ENCODE measurements at places on chromosomes 12 and 14. TPM values are rescaled to one million over a fixed set of nuclear protein-coding genes. Genes with fewer than 3 reads are reported as not detected.

ADSS1 gene
- total RNA-seq: 25.3 TPM

GRCh38 chr12:7107636-7108002 is 1.4 kb downstream of the C1RL start:
- no peak for DNase-seq
- H3K4me1 ChIP-seq: no peaks in the 10 kb centered on the region
- no peaks in the 10 kb centered on the region for H3K27me3 ChIP-seq
- H3K4me3 ChIP-seq: peak overlapping the region; percentile 58
- peaks cover 15% of the 10 kb centered on the region for H3K36me3 ChIP-seq

AQP5 gene
- total RNA-seq: not detected

GRCh38 chr12:75526655-75527511 is 15.5 kb upstream of the KRR1 start:
- peak; percentile 55 for DNase-seq
- H3K27me3 ChIP-seq: no peaks in the 10 kb centered on the region
- no peak overlapping the region for H3K4me3 ChIP-seq
- no peak overlapping the region for H3K27ac ChIP-seq
- H3K4me1 ChIP-seq: no peaks in the 10 kb centered on the region

DNA sequence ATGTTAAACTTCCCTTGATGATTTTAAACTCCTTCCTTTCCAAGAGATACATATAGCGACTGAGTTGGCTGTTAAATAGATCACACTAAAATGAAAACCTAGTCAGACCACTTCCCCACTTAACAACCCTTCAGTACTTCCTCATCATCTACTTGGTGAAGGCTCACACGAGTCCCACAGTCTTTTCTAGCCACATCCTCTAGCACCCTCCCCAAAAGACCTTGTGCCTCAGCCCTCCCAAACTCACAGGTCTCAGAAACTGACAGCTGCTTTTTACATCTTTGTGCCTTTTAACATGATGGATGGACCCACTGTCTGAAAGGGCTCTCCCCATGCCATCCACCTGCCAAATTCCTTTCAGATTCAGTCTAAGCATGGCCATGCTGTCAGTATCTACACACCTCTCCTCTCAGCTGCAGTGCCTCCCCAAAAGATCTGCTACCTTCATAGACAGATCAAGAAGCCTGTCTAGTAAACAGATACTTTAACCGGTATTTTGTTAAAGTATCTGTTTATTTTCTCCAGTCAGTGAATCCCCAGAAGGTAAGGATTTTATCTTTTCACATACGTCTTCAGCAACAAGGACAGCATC is 65.1 kb upstream of the GPHB5 start:
- no peak overlapping the region for H3K4me3 ChIP-seq
- peaks cover 8% of the 10 kb centered on the region for H3K36me3 ChIP-seq

TPH2 gene
- not detected for total RNA-seq

- H3K4me1 ChIP-seq: no peaks in the 10 kb centered on the region
- H3K27ac ChIP-seq: no peak overlapping the region
- H3K36me3 ChIP-seq: no peaks in the 10 kb centered on the region
These were observed 41.4 kb downstream of the COX16 start for GRCh38 chr14:70317969-70318634.

- H3K36me3 ChIP-seq: no peaks in the 10 kb centered on the region
- no peak overlapping the region for H3K27ac ChIP-seq
- H3K4me3 ChIP-seq: no peak overlapping the region
- no peak for DNase-seq
- peaks cover 7% of the 10 kb centered on the region for H3K4me1 ChIP-seq
- H3K27me3 ChIP-seq: no peaks in the 10 kb centered on the region
These were observed 29.1 kb downstream of the SH2B3 start for GRCh38 chr12:111434680-111435338.

SARNP gene
- total RNA-seq: 266 TPM

- H3K4me1 ChIP-seq: peaks cover 15% of the 10 kb centered on the region
- peak overlapping the region; percentile 32 for H3K27ac ChIP-seq
- no peaks in the 10 kb centered on the region for H3K27me3 ChIP-seq
- H3K36me3 ChIP-seq: peaks cover 2% of the 10 kb centered on the region
These were observed 46.9 kb downstream of the CNOT2 start for GRCh38 chr12:70290116-70290515.

DNA sequence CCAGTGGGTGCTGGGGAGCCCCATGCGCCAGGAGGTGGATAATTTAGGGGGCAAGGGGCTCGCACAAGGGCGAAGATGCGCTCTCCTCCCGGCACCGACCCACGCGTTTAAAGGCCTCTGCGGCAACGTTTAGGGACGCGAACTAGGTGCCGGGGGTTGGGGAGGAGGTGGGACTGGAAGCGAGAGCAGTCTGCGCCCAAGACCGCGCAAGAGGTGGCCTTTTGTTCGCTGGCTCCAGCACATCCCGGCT is 1.3 kb downstream of the SLC38A1 start:
- H3K4me3 ChIP-seq: peak overlapping the region; percentile 91
- DNase-seq: peak; percentile 49
- no peaks in the 10 kb centered on the region for H3K27me3 ChIP-seq
- H3K4me1 ChIP-seq: peaks cover 66% of the 10 kb centered on the region

CLEC2D gene
- 10.3 TPM for total RNA-seq
